ENCODE measurements at places on chromosomes 4 and X. TPM values are rescaled to one million over a fixed set of nuclear protein-coding genes. Genes with fewer than 3 reads are reported as not detected.

LRCH2 gene
- total RNA-seq = 5.1 TPM

DNA sequence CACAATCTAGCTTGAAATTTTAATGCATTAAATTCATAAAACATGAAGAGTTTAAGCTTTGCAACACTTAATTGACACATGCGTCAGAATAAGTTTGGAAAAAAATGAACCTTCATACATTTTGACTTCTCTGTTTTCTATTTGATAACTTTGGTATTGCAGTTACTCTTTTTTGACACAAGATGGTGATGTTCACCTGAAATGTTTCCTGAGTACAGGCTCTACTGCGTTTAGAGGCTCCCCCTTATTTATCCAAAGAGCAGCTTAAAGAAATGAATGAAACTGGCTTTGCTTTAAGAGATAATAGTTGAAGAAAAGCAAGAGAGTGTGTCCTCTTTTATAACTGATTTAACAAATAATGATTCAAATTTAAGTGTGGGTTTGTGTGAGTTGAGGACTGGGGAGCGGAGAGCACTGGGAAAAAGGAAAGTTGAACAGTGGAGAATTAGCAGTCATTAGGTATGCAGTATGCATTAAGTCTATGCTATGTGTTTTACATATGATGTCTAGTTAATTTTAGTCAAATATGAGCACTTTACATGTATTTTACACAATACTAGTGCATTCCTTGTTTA is 180.6 kb upstream of the NUDT6 start:
- no peak for DNase-seq

ADH1A gene
- not detected for total RNA-seq

SHROOM3 gene
- 45.1 TPM for total RNA-seq

DNA sequence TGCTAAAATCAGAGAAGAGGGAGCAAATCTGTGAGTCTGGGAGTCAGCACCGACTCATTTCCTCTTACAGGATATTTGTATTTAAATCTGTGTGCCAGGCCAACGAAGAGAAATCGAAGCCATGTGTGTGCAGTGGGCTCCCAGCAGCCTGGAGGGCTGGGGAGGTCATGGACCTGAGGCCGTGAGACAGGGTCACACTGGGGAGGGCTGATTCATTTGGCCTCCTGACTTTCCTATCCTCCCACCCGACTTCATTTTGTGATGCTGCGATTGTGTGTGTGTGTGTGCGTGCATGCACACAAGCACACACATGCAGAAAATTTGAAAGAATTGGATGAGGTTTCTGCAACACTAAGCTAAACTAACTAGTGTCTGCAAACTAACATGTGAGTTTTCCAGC is 48.7 kb upstream of the STX18 start:
- no peak for DNase-seq

- no peak for DNase-seq
Observed at GRCh38 chr4:3703677-3704521, 62.3 kb upstream of the ADRA2C start.

- no peak for DNase-seq
Observed at GRCh38 chr4:97208749-97209148, 934.5 kb downstream of the STPG2 start.

- DNase-seq = no peak
Observed at GRCh38 chrX:41339148-41339547, 5.2 kb downstream of the DDX3X start.

DNA sequence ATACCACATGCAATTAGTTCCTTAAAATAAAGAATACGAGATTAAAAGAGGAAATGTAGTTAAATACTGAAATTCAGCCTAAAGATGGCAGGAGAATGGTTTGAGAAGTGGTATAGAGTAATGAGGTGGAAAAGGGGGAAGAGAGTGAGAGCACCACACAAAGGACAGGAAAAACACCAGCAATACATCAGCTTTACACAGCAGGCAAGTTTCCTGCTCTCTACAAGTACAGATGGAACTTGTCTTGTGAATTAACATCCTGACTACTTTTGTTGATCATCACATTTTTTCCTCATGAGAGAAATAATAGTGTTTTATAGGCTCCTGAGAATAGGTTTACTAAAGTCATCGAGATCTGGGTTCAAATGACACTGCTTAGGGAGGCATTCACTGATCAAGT is 2.9 kb upstream of the UNC5C start:
- no peak for DNase-seq

GRCh38 chr4:175378372-175378771 is 433.7 kb downstream of the GPM6A start:
- no peak for DNase-seq

TRIM75 gene
- total RNA-seq = not detected

- DNase-seq = no peak
Observed at GRCh38 chr4:150328496-150328895, 250.3 kb downstream of the DCLK2 start.

- DNase-seq = no peak
Observed at GRCh38 chr4:84596826-84597225, 13.9 kb downstream of the CDS1 start.

DNA sequence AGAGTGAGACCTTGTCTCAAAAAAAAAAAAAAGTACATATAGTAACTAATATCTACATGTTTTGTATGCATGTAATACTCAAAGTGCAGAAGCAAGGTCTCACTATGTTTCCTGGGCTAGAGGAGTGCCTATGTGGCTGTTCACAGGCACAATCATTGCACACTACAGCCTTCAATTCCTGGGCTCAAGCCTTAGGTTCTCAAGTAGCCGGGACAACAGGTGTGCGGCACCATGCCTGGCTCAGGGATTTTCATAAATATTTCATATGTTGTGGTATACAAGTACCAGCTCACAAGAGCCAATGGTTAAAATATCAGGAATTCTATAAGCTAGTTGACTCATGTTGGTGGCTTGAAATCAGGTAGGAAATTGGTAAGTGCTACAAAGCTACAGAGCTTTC is 94.8 kb downstream of the LARP7 start:
- no peak for DNase-seq

GRCh38 chrX:45198706-45199105 is 2.0 kb downstream of the DIPK2B start:
- no peak for DNase-seq

DNA sequence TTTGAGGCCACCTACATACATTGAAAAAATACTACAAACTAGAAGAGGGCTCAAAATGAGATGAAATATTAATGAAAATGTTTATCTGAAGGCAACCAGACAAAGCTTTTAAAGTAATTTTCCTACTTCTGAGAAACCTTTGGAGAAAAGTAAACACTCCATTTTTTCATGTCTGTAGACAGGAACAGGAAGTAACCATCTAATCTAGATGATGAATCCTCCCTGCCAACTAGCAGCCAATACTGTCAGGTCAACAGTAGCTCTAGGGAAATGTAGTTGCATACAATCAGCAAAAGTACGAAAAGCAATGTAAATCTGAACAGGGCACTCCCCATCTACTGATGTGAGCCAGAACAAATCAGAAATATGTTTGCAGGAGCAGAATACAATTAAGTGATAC is 49.0 kb downstream of the AMMECR1 start:
- DNase-seq = no peak

LUZP4 gene
- not detected for total RNA-seq

GRCh38 chr4:120078216-120078615 is 11.6 kb upstream of the MAD2L1 start:
- no peak for DNase-seq

- DNase-seq = no peak
Observed at GRCh38 chrX:12239356-12240082, 101.2 kb downstream of the FRMPD4 start.

- no peak for DNase-seq
Observed at GRCh38 chr4:144338148-144338547, 197.6 kb upstream of the GYPA start.

DNA sequence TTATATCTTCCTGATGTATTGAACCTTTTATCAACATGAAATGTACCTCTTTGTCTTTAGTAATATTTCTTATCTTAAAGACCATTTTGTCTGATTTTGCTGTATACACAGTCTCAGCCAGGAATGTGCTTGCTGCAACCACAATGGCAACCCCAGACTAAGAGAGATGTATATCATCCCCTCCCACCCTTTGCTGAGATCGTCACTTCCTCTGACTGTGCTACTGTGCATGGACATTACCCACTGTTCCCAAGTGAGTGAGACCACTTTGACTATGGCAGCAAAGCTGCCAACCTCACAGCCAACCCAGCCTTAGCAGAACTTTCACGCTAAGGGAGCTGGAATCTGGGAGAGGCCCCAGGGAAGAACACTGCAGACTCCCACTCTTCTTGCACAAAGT is 46.0 kb downstream of the EIF2S3 start:
- no peak for DNase-seq

HMGB2 gene
- total RNA-seq = 29.9 TPM
